ENCODE measurements at places on chromosomes 3 and 15. TPM values are rescaled to one million over a fixed set of nuclear protein-coding genes. Genes with fewer than 3 reads are reported as not detected.

- no peaks in the 10 kb centered on the region for H3K27me3 ChIP-seq
- no peaks in the 10 kb centered on the region for H3K36me3 ChIP-seq
- no peaks in the 10 kb centered on the region for H3K4me1 ChIP-seq
- H3K4me3 ChIP-seq, result no peak overlapping the region
Measured at GRCh38 chr3:138625707-138626365, 17.3 kb downstream of the FAIM start.

The ROPN1B gene
- total RNA-seq, result not detected

The CLRN1 gene
- total RNA-seq, result not detected

DNA sequence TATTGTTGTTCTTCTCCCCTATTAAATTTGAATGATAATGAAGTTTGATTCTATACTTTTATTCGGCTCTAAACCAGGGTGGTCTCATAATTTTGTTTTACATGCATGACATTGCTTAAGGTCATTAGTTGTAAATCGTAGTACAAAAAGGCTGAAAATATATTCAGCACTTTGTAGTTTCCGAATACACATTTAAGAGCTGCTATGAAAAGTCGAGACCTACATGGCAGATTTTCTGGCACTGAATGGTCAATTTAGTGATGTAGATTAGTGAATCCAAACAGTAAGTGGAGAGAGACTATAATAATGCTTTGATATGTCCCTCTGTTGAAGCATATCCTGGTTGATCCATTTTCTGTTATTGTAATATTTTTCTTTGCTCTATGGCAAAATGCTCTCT lies 254.0 kb upstream of the SOX2 start:
- H3K4me1 ChIP-seq, result no peaks in the 10 kb centered on the region
- no peak overlapping the region for H3K4me3 ChIP-seq

- H3K36me3 ChIP-seq, result no peaks in the 10 kb centered on the region
- no peak for DNase-seq
- no peaks in the 10 kb centered on the region for H3K27me3 ChIP-seq
- no peak overlapping the region for H3K27ac ChIP-seq
Measured at GRCh38 chr3:116247605-116248004, 197.7 kb downstream of the LSAMP start.

DNA sequence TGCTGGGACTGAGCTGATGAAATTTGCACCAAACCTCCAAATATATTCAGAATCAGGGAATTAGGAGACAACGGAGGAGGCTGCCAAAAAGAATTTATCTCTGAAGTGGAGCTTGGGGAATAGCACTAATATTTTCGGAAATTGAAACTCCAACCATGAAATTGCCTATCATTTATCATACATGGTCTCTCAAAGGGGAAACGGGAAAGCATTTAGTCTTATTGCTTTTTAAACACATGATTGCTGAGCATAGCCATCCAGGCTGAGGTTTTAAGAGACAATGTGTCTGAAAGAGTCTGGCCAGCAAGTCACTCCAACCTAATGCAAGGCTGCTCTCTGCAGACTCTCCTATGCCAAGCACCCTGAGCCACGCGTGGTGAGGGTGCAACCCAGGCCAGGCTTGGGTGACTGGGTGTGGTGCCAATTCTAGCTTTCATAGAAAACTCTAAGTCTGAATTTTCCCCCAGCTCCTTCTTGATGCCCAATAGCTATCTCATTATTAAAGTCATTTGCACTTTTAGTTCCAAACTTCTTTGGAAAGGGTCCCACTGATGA lies 200.2 kb downstream of the RPLP1 start:
- H3K27ac ChIP-seq, result no peak overlapping the region
- no peaks in the 10 kb centered on the region for H3K4me1 ChIP-seq
- no peak for DNase-seq
- H3K36me3 ChIP-seq, result no peaks in the 10 kb centered on the region
- no peaks in the 10 kb centered on the region for H3K27me3 ChIP-seq

The DGKG gene
- 4.6 TPM for total RNA-seq

- H3K36me3 ChIP-seq, result no peaks in the 10 kb centered on the region
- H3K4me1 ChIP-seq, result no peaks in the 10 kb centered on the region
- H3K27me3 ChIP-seq, result no peaks in the 10 kb centered on the region
- DNase-seq, result no peak
- no peak overlapping the region for H3K4me3 ChIP-seq
Measured at GRCh38 chr3:157794771-157795170, 291.6 kb upstream of the VEPH1 start.

GRCh38 chr3:72133329-72134011 lies 348.5 kb upstream of the PROK2 start:
- H3K4me3 ChIP-seq, result no peak overlapping the region
- H3K4me1 ChIP-seq, result no peaks in the 10 kb centered on the region
- H3K27me3 ChIP-seq, result no peaks in the 10 kb centered on the region

GRCh38 chr15:65418596-65418995 lies 4.2 kb downstream of the IGDCC4 start:
- H3K36me3 ChIP-seq, result no peaks in the 10 kb centered on the region
- no peak overlapping the region for H3K4me3 ChIP-seq
- no peak for DNase-seq
- peaks cover 37% of the 10 kb centered on the region for H3K27me3 ChIP-seq
- no peak overlapping the region for H3K27ac ChIP-seq

DNA sequence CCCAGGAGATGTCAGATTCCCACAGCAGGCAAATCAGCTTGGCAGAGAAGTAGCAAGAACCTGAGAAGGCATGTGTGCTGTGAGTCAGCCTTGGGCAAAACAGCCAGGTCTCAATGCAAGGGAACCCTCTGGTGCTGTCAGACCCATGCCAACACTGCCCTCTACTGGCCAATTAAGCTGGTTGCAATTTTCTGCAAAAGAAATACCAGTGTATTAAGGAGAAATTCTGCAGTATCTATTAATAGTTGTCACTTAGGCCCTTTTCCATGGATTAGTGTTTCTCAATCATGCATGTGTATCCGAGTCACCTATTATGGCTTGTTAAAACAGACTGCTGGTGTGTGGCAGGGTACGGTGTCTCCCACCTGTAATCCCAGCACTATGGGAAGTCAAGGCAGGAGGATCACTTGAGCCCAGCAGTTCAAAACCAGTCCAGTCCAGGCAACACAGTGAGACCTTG lies 26.2 kb downstream of the MAP4 start:
- peak; percentile 79 for DNase-seq
- peak overlapping the region; percentile 2 for H3K27ac ChIP-seq
- no peaks in the 10 kb centered on the region for H3K27me3 ChIP-seq
- no peaks in the 10 kb centered on the region for H3K36me3 ChIP-seq
- no peaks in the 10 kb centered on the region for H3K4me1 ChIP-seq
- H3K4me3 ChIP-seq, result no peak overlapping the region

GRCh38 chr3:187572441-187572840 lies 97.8 kb downstream of the SST start:
- H3K27ac ChIP-seq, result no peak overlapping the region
- no peaks in the 10 kb centered on the region for H3K27me3 ChIP-seq
- no peak for DNase-seq
- no peaks in the 10 kb centered on the region for H3K36me3 ChIP-seq

DNA sequence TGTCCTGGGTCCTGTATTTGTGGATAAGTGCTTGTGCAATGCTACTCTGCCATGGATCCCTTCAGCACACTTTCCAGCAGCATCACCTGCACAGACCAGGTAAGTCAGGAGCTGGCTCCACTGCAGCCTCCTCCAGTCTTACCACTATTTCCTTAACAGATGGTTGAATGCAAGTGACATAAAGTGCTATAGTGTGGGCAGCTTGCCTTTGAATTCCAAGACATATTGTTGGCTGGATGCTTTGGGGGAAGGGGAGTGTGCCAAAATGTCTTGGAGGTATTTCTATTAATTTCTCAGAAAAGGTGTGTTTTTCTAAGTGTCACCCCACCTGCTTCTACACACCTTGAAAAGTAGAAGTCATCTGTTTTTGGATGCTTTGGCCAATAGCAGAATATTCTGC lies 352.2 kb upstream of the SUCLG2 start:
- no peaks in the 10 kb centered on the region for H3K36me3 ChIP-seq
- H3K4me1 ChIP-seq, result peaks cover 12% of the 10 kb centered on the region
- H3K27ac ChIP-seq, result no peak overlapping the region
- no peak overlapping the region for H3K4me3 ChIP-seq
- DNase-seq, result no peak
- H3K27me3 ChIP-seq, result peaks cover 9% of the 10 kb centered on the region

The LRRC2 gene
- 1.8 TPM for total RNA-seq

The SLC28A1 gene
- not detected for total RNA-seq

- H3K27ac ChIP-seq, result no peak overlapping the region
- H3K27me3 ChIP-seq, result no peaks in the 10 kb centered on the region
- H3K4me3 ChIP-seq, result no peak overlapping the region
- no peaks in the 10 kb centered on the region for H3K4me1 ChIP-seq
- no peaks in the 10 kb centered on the region for H3K36me3 ChIP-seq
Measured at GRCh38 chr3:156808025-156808424, 18.1 kb upstream of the LEKR1 start.

Measured in stomach (tissue), 19 donors.